ENCODE measurements at places on chromosomes 5 and 9.

DNA sequence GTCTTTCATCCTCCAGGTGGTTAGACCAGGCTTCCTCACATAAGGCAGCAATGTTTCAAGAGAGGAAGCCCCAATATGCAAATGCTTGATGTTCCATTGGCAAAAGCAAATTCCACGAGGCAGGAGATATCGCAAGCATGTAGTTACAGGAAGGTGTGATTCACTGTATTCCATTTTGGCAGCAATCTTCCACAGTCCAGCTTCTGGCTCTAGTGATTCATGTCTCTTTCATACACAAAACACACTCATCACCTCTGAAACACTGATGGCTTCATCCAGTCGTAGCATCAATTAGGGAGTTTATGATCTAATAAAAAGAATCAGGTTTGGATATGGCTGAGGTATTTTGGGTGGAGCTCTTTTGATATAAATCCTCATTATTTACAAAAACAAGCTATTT, 552.2 kb upstream of the RIOK2 start:
- DNase-seq = peak; percentile 98

GRCh38 chr9:115462623-115463022, 344.7 kb upstream of the TNC start:
- DNase-seq = no peak

GRCh38 chr5:122151640-122152039, 22.3 kb downstream of the ZNF474 start:
- peak; percentile 45 for DNase-seq

GRCh38 chr9:96062031-96062430, 186.5 kb downstream of the ERCC6L2 start:
- DNase-seq = no peak

DNA sequence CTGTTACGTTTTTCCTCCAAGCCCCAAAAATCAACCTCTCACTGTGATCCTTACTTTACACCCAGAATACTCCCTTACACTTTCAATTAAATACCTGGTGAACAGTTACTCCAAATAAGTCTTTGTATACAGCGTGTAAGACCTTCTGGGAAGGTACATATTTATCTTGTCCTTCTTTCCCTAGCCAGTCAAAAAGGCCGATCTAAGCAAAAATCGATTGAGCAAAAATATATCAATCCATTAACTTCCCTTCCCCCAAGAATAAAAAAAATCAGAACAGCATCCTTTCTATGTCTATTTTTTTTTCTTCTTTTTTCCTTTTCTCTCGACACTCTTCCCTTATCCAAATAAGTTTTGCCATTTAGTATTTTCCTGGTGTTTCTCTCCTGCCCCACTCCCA, 71.3 kb downstream of the ABHD17B start:
- DNase-seq = no peak

DNA sequence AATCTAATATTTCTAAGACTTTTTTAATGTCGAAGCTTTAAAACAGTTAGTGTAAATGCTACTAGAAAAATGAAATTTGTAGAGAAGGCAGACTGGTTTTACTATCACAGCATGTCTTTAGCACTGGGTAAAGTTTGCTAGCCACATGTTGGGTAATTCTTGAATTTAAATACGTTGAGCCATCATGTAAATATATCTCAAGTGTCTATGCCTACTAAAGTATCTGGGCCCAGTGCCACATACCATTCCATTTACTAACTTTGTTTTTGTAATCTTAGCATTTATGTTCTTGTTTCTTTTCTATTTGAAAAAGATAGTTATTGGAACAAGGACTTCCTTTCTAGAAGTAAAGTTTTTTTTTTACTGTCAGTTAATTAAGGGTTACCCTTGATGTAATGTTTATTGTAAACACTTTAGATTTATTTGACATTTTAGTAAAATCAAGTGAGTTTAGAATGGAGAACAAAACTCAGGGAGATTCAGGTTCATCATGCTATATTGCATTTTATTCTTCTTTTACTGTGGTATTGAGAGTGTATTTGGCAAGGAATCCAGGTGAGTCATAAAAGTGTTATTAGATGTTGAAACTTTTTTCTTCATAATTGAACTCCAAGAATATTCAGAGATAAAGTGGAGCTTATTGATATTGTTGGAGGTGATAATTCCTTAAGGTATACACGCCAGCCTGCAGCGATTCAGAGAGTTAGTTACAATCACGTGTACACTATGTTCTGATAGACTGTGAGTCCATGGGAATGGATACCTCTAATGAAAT, 182.4 kb downstream of the CCDC171 start:
- DNase-seq = peak; percentile 92

DNA sequence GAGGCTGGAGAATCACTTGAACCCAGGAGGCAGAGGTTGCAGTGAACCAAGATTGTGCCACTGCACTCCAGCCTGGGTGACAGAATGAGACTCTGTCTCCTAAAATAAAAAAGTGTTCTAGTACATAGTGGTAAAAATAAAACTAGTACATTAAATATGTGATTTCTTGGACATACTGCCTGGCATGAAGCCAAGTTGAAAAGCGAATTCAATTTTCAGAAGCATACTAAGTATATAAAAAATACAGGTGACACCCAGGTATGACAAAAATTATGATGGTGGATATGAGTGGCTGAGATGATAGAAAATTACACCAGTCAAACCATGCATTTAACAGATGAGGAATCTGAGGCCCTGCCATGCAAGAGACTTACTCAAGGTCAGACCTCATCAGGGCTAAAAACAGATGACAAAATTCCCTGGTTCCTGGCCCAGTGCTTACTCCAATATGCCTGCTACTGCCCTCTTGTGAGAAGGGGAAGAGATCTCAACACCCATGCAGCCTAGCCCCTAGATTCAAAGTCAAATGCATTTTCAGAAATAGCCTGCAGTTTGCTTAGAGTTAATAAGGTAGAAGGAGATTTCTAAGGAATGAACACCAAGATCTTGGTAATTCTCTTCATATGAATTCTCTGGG, 46.6 kb upstream of the GNPDA1 start:
- no peak for DNase-seq

DNA sequence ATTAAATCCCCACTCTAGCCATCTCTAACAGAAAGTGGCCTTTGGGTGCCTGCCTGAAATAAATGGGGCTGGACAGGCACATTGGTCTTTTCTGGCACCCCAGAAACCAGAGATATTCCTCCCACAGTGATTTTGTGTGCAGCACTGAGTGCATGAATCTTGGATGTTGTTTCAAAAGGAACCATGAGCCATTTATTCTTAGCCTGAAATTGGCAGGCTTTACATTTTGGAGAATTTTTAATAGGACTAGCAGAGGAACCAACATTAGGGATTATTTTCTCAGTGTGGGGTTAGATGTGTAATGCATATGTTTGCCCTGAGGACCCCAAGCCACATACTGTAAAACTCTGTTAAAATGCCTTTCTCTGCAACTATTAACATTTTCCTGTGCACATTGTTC, 451.3 kb downstream of the NFIB start:
- DNase-seq = no peak

DNA sequence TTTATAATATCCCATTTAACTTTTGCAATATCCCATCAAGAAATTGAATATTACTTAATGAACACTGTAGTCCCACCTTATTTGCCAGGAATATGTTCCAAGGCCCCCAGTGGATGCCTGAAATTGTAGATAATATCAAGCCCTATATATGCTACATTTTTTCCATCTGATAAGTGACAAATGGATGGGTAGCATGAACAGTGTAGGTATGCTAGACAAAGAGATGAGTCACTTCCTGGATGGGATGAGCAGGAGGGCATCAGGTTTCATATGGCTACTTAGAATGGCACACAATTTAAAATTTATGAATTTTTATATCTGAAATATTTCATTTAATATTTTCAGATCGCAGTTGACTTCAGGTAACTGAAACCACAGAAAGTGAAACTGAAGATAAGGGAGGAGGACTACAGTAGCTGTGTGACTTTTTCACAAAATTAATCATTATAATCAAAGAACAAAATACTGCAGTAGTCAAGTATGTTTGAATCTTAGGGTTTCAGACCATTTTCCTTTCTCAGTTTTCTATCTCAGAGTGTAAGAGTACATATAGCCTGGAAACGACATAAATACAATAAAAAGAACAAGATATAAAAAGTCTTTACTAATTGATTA, 636.4 kb upstream of the ARRDC3 start:
- DNase-seq = peak; percentile 56

DNA sequence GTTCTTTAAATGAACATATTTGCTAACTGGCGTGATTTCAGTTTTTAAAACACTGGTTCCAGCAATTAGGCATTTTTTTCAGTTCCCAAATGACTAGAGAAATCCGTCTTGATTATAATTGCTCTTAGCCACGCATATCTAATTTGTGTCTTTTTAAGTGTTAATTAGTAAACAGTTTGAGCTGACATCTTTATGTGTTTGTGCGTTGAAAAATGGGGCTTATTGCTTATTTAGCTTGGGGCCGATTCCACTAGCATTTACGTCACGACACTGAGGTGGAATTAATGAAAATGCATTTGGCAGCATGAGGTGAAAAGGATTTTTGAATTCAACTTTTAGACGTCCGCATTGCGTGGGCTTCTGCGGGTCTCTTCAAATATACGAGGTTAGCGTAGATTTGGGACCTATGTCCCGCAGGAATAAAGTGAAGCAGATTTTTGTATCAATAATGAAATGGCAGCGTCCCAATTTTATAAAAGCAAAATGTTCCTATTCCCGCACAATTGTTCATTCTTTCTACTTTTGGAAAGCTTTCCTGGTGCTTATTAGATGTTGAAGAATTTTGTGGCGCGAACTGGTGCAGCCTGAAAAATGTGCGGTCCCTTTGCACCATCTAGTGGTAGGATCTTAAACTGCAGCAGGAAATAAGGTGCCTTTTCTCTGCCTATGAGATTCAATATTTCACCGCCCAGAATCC, 122.7 kb upstream of the LMX1B start:
- DNase-seq = peak; percentile 73

Measured in epithelial cell of esophagus (primary cell).